NAMALWA (cell line): ENCODE measurements at places on chromosomes 1 and 21.

DNA sequence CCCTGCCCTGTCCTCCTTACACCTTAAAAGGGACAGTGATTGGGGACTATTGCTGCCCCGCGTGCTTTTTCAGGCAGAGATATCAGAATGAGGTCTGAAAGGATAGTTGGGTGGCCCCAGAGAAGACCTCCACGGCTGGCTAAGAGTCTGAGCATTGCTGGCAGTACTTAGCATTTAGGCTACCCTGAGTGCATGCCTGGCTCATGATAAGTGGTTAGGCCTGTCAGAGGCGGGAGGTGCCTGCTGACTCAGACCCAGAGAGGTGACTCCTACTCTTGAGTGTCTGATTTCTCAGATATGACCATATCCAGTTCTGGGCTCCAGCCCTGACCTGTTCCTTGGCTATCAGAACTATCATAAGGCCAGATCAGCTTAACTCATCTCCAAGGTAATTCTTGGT lies 213.7 kb downstream of the PBX1 start:
- no peak for DNase-seq

DNA sequence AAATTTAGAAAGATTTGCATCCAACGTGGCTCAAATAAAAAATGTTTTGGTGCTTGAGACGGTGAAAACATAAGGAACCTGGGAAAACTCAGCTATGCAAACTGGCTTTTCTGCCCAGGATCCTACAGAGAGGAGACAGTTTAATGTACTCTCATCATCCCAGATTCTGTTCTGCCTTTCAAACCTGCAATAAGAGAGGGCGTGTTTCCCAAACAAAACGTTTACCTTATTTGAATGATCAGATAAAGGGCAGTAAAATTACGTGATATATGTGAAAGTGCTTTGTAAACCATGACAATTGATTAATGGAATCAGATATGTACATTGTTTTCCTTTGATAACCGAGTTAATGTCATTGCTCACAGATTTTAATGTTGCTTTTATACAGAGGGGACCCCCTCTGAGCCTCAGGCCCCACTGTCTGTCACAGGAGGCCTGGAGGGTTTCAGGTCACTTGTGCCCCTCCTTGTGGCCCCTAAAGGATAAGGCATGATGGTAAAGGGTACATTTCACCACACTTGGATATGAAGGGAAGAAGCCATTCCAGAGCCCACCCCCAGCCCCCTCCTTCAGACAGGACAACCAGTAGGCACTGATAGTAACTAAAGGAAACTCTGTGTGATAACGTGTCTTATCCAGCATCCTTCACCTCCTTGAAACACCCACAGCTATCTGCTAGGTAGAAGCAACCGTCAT lies 157.6 kb downstream of the EDEM3 start:
- no peak for DNase-seq

- DNase-seq, result no peak
These were observed 20.8 kb downstream of the DISP3 start for GRCh38 chr1:11499601-11500331.

- DNase-seq, result no peak
These were observed 75.4 kb upstream of the CD5L start for GRCh38 chr1:157916887-157917570.

- no peak for DNase-seq
These were observed 24.0 kb downstream of the CDK18 start for GRCh38 chr1:205528446-205528886.

DNA sequence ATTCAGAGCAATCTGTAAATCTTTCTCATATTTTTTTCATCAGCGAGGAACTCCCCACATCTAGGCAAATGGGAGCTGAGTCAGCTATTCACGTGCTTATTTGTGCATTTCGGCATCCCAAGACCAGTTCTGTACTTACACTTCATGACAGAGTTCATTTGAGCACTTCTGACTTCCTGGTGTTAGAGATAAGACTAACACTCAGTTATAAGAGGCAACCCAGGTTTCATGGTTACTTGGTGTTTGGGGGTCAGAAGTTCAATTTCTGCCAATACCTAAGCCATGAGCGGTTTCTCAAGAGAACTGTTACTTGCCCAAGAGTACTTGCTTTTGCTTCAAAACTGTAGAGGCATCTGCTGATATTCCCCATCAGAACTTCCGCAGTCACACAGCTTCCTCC lies 24.1 kb upstream of the DESI2 start:
- no peak for DNase-seq

GRCh38 chr1:182888736-182889531 lies 49.8 kb downstream of the DHX9 start:
- no peak for DNase-seq

DNA sequence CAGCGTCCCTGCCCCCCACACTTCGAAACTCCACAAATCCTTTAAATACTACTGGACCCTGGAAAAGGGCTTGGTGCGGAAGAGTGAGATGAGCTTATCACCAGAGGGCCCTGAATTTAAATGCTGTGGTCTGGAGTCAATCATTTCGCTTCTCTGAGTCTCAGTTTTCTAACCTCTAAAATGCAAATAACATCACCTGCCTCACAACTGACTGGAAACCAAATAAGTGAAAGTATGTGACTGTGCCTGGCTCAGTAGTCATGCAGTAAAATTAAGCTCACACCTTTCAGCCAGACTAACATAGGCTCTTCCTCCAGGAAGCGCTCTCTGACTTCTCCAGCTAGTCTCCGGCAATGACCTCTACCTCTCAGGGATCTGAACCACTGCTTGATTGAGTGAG lies 4.2 kb downstream of the GJA4 start:
- DNase-seq, result no peak

GRCh38 chr1:48208251-48208650 lies 14.3 kb upstream of the SLC5A9 start:
- DNase-seq, result no peak

GRCh38 chr1:83620016-83620415 lies 378.9 kb downstream of the TTLL7 start:
- DNase-seq, result no peak

DNA sequence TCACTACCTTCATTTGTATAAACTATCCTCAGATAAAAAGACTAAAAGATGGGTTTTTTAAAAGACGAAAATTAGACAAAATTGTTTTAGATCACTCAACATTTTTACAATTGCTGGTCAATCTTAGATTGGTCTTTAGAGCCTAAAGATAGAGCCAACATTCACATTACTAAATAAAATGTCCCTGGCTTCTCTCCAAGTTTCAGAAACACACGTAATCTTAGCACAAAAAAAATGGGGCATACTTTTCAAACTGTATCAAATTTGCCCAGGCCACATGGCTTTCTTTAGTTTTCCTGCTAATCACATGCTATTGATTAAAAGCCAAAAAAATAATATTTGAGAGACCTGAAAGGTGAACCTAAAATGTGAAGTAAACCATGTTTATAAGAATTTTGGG lies 288.1 kb downstream of the DPYD start:
- DNase-seq, result no peak

DNA sequence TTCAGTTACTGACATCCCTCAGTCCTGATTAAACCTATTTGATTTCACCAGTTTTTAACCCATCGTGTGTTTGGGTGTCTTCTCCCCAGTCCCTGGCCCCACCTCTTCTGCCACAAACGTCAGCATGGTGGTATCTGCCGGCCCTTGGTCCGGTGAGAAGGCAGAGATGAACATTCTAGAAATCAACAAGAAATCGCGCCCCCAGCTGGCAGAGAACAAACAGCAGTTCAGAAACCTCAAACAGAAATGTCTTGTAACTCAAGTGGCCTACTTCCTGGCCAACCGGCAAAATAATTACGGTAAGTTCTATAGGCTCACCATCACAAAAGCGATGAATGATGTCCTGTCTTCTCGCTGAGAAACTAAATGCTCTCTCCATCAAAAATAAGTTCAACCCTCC lies 28.7 kb downstream of the NBPF3 start:
- peak; percentile 13 for DNase-seq

DNA sequence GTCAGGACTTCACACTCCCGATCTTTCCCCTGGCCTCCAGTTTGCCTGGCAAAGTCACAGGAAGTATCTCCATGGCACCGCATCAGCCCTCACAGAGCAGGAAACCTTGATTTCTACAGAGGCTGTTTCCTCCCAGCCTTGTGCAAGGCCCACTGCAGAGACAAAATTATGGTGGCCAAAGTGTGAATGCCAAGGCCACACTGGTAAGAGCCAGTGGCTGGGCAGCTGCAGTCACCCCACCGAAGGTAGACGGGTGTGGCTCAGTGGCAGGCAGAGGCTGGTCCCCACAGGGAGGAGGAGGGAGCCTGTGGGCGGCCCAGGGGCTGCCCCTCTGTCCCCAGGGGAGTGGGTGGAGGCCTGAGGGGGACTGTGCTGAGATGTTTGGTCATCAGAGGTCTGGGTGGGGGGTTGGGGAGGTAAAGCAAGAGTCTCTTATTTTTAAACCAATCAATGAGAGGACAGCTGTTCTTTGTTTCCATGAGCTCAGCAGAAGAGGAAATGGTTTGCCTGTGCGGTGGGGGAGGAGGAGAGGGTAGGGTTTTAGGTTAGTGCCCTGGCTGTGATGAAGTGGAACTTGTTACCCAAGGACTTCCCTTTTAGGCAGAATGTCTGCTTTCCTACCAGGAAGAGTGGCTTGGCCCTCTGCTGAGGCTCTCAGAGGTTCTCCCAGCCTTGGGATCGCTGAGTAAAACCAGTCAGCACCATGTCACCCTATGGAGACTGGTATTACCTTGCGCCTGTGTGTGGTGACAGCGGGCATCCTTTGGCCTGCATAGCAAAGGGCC lies 18.0 kb upstream of the BTG2 start:
- DNase-seq, result peak; percentile 99
